ENCODE measurements at places on chromosomes 4 and X. TPM values are rescaled to one million over a fixed set of nuclear protein-coding genes. Genes with fewer than 3 reads are reported as not detected.

CCDC120 gene
- 4.3 TPM for total RNA-seq

FGFBP2 gene
- 8.9 TPM for total RNA-seq

SLC6A14 gene
- total RNA-seq, result not detected

BEX5 gene
- total RNA-seq, result 4.5 TPM

GJB1 gene
- not detected for total RNA-seq

CETN2 gene
- 11.0 TPM for total RNA-seq

CXCL3 gene
- not detected for total RNA-seq

EMCN gene
- total RNA-seq, result not detected

CYP4V2 gene
- total RNA-seq, result 6.9 TPM

CLNK gene
- total RNA-seq, result 0.35 TPM

SLITRK4 gene
- total RNA-seq, result not detected

All from activated naive CD8-positive, alpha-beta T cell treated with anti-CD3 and anti-CD28 coated beads for 36 hours (primary cell).